Umbilical cord (tissue), 2 donors: ENCODE measurements at places on chromosomes 7 and 10.

DNA sequence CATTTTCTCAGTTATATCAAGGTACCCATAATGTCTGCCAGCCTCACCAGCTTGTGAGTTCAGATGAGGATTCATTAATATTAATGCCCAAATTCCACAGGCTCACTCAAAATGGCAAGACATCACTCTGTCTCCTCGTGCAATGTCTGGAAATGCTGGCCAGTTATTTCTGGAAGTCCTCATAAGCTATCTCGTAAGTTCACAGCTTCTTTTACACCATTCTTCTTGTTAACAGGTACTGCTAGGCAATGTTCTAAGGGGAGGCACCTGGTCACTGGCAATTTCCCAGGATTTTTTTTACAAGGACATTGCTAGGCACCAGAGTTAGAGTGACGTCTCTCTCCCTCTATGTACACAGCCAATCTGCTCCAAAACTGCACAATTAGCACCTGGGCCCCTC lies 80.2 kb upstream of the SEMA3C start:
- DNase-seq: no peak

DNA sequence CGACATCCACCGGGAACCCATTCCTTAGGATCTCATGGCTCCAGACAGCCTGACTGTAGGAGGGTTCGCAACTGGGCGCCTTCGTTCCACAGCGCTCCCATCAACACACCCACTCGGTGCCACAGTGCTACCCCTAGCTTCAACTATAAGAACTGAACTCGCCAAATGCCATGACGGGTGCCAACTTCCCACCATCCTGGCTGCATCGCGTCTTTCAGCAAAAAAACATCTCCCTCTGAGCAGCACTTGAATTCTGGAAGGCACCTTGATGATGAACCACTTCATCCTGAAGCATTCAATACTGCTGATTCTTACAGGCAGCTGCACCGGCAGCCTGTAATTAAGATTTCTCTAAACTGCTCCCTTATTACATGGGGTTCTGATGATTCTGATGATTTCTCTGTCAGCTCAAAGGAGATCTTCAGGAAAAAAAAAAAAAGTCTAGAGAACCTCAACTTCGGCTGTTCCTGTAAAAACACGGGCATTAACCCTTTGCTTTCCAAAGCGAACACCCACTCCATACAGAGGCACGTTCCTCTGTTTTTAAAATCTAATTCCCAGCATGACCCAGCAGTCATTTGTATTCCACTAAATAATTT lies 1.3 kb downstream of the CYTH3 start:
- peak; percentile 48 for DNase-seq

- peak; percentile 28 for DNase-seq
Measured at GRCh38 chr10:49139028-49139845, 5.4 kb upstream of the FAM170B start.

- peak; percentile 81 for DNase-seq
Measured at GRCh38 chr10:9239298-9239697, 1184.8 kb downstream of the GATA3 start.
